ELF-1 (cell line): ENCODE measurements at places on chromosomes 2 and 18.

DNA sequence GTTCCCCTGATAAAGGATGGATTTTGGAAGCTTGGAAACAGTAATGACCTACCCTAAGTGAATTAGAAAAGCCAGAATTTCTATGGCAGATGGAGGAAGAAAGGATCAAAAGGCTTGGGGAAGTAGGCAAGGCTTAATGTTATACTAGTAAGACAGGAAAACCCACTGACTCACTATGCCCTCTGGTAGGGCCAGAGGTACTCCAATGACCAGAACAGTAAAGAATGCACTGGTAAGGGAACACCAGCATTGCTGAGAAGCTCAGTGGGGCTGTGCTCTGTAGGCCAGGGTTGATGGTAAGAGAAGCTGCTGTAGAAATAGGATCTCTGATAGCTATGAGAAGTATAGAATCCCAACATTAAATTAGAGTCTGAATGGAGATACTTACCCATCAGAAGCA is 126.4 kb downstream of the GFPT1 start:
- no peak for DNase-seq

- no peak for DNase-seq
Measured at GRCh38 chr2:4873876-4874593, 818.1 kb upstream of the SOX11 start.

DNA sequence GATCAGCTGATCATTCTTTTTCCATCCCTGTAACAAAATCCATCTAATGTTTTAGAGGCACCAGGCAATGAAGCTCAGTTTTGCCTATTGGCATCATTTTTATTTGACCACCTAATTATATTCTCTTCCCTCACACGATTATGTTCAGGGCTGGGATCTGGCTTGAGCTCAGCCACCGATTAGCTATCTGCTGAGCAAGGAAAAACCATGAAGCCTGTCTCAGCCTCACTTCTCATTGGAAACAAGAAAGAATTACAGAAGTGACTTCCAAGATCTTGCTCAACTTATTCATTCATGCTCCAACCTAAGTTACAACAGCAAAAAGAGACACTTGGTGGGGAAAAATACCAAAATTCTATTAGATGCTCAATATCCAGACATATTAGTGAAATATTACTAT is 139.0 kb upstream of the SH3BP4 start:
- DNase-seq: no peak

- no peak for DNase-seq
Measured at GRCh38 chr2:98468621-98469236, 24.1 kb downstream of the INPP4A start.

DNA sequence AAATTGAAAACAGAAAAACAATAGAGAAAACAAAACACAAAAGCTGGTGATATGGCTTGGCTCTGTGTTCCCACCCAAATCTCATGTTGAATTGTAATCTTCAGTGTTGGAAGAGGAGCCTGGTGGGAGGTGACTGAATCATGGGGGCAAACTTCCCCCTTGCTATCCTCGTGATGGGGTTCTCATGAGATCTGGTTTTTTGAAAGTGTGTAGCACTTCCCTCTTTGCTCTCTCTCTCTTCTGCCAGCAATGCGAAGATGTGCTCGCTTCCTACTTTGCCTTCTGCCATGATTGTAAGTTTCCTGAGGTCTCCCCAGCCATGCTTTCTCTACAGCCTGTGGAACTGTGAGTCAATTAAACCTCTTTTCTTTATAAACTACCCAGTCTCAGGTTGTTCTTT is 112.3 kb upstream of the UXS1 start:
- DNase-seq: no peak

- peak; percentile 25 for DNase-seq
Measured at GRCh38 chr18:62366992-62367391, 41.9 kb downstream of the TNFRSF11A start.

DNA sequence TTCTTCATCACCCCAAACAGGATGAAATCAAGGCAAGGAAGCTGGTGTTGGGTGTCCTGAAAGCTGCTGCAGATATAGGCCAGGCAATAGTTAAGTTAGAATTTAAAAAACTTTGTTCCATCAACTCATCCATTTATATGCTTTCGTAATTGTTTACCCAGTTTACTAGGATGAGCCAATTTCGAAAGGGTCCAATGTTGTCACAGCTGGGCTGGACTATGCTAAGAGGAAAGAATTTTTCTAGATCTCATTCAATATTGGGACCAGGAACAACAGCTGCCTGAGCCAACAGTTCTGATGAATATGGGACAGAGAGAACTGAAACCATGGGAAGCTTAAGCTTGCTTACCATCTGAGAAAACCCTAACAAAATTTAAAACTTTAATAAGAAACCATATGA is 21.6 kb upstream of the SP3 start:
- no peak for DNase-seq

GRCh38 chr2:187994464-187995331 is 297.0 kb upstream of the GULP1 start:
- DNase-seq: peak; percentile 15

GRCh38 chr2:186060744-186061440 is 322.3 kb downstream of the FSIP2 start:
- DNase-seq: no peak

DNA sequence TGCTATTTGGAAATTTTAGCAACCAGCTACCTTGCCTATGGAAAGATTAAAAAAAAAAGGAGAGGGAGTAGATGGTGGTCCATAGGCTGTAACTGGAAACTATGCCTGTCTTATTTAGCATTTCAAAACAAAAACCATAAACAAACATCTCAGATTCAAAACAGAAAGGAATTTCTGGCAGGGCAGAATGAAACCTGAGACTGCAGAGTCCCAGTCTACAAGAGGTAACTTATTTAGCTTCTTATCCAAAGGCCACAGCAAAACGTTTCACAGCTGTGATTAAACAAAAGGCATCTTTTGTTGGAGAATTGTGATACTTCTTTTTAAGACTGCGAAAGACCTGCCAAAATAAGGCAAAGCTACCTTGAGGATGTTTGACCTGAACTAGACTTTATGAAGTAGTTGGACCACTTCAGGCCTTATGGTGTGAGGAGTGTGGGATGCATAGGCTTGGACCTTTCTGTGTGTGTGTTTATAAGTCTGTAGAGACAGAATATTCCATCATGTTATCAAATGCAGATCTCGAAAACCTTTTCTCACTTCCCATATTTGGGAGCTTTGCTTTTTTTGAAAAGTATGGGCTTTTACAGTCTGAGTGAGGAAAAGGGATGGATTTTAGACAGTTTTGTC is 11.0 kb downstream of the CRIM1 start:
- DNase-seq: no peak

- no peak for DNase-seq
Measured at GRCh38 chr2:39954346-39954745, 175.3 kb upstream of the THUMPD2 start.

DNA sequence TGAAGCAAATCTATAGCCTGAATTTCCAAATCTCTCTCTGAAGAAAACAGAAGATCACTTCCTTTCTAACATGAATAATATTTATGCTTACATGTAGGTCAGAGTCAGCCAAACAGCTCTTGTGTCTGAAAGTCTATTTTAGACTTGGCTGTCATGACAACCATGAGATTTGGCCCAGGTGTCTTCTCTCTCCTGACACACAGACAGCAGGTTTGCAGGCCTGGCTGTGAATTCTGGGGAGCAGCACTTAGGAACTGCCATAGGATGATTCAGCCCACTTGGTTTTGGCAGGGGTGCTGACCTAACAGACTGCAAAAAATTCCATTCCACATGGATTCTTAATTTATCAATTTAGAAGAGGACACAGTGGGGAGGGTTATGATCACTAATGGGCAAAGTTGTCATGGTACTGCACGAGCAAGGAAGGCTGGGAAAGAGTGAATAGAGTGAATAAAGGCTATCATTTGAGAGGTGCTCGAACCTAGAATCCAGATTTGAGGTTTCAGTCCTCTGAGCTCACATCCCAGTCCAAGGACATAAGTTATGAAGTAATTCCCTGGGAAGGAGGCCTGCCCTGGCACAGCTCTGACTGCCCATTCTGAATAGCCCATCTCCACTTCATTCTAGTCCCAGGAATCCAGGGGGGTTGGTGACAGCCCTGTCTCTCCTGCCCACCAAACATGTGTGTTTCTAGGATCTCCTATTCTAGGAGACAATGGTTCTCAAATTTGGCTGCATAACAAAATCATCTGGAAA is 453.9 kb upstream of the TRIB2 start:
- no peak for DNase-seq

DNA sequence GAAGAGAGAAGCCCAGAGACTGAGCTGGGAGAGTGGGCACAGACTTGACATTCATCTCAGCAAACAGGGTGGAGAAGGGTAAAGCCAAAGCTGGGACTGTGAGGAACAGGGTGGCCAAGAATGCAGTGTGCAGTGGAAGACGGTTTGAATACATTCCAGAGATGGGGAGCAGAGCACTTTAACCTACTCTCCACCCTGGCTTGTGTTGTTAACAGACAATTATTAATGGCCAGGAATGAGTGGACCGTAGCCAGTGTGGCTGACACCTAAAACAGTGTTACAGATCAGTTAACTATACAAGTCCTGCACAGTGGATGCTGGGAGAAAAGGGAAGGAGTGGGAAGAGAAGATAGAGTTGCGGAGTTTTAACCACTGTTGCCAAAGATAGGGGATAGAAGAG is 7.4 kb upstream of the NAB1 start:
- DNase-seq: no peak

DNA sequence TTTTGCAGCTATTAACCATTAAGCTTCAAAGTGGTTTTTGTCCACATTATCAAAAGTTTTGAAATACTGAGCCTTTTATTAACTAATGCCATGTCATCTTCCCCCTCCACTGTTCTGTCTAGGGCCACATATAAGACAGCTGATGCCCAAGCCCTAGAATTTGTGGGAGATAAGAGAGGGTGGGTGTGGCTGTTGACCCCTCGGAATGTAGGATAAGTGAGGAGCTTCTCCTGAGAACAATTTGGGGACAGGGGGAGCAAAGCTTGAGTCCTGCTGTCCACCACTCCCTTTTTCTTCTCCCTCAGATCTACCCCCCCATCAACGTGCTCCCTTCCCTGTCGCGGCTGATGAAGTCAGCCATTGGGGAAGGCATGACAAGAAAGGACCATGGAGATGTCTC is 14.3 kb upstream of the ANKRD53 start:
- no peak for DNase-seq

DNA sequence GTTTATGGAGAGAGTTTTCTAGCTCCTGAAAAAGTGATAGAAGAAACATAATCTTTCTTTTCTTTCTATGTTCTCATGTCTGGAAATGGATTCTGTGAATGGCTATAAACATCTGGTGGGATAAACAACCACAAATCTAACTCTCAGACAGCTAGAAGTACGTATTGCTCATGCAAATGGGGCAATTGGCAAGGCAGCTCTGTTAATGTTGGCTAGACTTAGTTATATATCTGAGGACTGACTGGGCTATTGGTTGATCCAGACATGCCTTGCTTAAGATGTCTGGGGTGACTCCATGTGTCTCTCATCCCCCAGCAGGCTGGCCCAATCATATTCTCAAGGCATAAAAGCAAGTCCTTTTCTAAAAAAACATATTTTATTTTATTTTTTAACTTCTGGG is 939.2 kb upstream of the NRXN1 start:
- no peak for DNase-seq
